Effector CD4-positive, alpha-beta T cell (primary cell): ENCODE measurements at places on chromosomes 6 and 20.

DNA sequence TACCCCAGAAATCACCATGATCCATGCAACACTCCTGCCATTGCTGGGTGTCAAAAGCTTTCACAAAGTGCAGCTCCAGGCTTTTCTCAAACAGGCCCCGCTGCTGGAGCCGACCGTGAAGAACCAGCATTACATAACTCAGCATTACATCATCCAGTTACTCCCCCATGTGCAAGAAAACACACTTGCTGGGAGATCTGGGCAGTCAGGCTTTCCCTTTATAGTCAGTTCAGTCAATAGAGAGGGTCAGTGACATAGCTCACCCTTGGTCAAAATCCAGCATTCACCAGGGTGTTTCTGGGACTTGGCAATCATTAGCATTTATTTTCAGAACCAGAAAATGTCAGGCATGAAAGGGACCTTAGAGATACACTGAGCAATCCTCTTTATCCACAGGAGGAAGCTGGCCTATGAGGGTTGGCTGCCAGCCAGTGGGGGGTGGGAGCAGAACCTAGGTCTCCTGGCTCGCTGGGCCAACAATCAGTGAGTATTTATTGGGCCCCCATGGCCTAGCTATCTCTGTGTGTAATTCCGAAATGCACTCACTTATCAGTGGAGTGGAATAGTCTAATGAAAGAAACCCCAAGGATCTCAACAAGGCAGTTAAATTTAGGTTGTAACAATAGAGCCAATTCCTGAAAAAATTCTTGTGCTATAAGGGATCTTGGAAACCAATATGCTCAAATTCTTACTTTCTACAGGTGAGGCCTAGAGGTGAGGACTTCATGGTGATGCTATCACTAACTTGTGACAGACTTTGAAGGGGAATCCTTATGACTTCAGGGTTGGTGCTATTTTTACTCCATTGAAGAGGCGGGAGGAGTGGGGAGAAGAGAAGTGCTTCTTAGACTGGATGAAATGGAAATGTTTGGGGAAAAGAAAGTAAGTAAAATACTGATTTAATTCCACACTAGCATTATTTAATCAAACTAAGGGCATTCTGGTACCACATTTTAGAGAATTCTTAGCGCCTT lies 54.6 kb downstream of the LYRM4 start:
- DNase-seq, result no peak

DNA sequence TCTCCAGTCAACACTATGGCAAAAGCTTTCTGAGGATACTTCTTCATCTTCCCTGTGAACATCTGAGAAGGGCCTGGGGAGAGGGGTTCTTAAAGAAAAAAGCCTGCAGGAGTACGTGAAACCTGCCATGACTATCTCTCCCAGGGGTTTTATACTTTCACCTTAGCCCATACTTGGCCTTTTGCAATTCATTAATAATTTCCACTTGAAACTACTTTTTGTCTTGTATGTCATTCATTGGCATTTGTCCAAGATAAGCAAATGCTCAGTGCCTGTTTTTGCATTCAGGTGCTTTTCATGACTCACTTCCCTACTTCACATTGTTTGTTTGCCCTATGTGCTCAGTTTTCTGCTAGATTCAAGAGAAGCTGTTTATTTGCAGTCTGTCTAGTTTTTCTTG lies 580.3 kb upstream of the GJE1 start:
- DNase-seq, result no peak

- DNase-seq, result no peak
Observed at GRCh38 chr6:63527658-63528514, 44.4 kb upstream of the LOC128125822 start.

GRCh38 chr20:19510611-19511010 lies 247.4 kb upstream of the RIN2 start:
- DNase-seq, result no peak

DNA sequence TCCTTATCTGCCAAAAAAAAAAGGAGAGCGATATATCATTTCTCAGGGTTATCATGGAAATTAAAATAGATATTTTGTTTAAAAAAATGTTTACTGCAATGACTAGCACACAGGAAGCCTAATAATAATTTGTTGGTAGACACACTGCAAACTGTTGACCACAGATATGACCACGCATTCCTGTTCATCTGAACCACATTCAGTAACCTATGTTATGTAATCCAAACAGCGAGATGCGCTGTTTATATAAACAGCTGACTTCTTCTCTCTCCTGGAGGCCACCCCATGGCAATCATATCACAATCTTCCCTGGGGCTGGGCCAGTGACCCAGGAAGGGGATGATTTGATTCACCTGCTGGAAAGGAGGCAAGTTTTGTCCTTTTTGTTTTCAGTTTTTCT lies 129.3 kb upstream of the UST start:
- no peak for DNase-seq

DNA sequence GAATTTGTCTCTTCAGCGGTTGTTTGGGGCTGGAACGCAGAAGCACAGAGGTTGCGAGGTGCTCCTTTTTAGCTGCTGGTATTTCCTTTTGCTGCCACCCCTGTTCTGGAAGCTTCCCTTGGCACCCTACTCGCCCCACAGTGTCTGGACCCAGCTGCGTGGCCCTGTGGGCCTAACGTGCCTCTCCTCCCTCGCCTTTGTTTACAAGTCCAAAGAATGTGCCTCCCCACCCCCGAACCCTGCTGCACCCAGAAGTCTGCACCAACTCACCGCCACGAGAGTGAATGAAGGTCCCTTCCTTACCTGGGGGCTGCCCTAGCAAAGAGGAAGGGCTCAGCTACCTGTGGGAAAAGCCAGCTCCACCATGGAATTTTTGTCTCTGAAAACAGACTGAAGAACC lies 139.7 kb upstream of the RPS6KA2 start:
- DNase-seq, result no peak

DNA sequence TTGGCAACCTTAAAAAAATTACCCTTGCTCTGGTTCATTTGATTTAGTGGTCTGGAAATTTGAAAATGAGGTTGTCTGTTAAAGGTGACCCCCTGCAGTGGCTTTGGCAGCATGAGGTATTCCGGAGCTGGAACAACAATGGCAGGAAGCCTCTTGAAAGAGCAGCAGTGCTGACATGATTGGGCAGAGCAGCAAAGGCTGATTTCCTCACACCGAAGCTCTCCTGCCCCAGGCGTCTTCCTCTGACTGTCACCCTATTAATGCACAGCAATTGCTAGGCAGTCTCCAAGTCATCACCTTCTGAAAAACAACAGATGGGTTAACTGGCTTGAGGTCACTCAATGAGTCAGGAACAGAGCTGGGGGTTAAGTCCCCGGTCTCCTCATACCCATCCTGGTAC lies 241.8 kb upstream of the MMS22L start:
- no peak for DNase-seq

- no peak for DNase-seq
Observed at GRCh38 chr20:50188879-50189680, 1.6 kb upstream of the CEBPB start.

DNA sequence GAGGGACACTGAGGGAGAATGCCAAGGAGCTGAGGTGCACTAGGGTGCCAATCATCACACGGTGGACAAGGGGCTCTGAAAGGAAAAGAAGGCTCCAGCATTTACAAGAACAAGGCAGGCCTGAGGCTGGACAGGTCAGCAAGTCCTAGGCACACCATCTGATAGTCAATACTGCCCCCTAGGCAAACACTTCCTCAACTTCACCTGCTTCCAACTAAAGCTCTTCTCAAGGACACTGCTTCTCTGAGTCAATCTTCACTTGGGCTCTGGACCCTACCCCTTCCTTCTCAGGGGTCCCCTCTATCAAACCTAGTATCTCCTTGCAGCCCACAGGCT lies 37.7 kb upstream of the SLC4A11 start:
- DNase-seq, result no peak
